RCC 7860 (cell line): ENCODE measurements at places on chromosomes 11 and 22.
A peak's percentile ranks its signal among the peaks of the same experiment; 100 is the strongest.

- peak; percentile 95 for DNase-seq
Measured at GRCh38 chr11:65903068-65903481, 2.9 kb upstream of the FOSL1 start.

- no peak for DNase-seq
Measured at GRCh38 chr11:85187992-85188391, 439.2 kb downstream of the DLG2 start.

GRCh38 chr22:25346859-25347751 lies 127.7 kb downstream of the CRYBB2 start:
- no peak for DNase-seq

- no peak for DNase-seq
Measured at GRCh38 chr11:61924064-61924455, 6.7 kb upstream of the RAB3IL1 start.

GRCh38 chr11:63489879-63490278 lies 1.1 kb downstream of the PLAAT5 start:
- no peak for DNase-seq

DNA sequence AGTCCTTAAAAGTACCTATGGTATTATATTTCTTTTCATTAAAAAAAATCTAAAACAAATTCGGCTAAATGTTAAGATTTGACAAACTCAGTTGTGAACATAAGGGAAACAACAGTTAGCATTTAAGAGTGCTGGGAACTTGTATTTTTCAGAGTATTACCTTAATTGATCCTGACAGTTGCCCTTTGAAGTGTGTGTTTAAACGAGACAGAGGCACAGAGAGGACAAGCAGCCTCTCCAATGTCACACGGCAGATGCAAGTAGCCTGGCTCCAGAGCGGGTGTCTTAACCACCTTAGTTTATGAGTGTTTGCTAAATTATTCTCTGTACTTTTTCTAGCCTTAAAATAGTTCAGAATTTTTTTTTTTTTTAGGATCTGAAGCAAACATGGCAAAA lies 80.9 kb downstream of the TIMP3 start:
- DNase-seq = no peak

DNA sequence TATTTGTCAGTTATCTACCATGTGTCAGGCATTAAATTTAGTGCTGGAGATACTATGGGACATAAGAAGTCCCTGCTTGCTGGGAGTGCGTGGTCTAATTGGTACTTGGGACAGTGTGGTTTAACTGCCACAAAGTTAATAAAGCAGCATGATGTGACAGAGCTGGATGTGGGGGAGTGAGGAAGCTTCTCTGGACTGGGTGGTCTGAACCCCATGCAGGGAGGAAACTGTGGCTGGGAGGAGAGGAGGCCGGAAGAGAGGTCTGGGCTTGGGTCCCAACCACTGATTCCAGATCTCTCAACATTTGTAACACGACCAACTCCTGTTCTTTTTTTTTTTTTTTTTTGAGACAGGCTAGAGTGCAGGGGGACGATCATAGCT lies 37.1 kb downstream of the ST3GAL4 start:
- no peak for DNase-seq

GRCh38 chr22:21044931-21045584 lies 688 bp upstream of the LRRC74B start:
- peak; percentile 11 for DNase-seq

- no peak for DNase-seq
Measured at GRCh38 chr22:25668437-25668836, 73.6 kb upstream of the MYO18B start.
